ENCODE measurements at places on chromosomes 5 and 9.

DNA sequence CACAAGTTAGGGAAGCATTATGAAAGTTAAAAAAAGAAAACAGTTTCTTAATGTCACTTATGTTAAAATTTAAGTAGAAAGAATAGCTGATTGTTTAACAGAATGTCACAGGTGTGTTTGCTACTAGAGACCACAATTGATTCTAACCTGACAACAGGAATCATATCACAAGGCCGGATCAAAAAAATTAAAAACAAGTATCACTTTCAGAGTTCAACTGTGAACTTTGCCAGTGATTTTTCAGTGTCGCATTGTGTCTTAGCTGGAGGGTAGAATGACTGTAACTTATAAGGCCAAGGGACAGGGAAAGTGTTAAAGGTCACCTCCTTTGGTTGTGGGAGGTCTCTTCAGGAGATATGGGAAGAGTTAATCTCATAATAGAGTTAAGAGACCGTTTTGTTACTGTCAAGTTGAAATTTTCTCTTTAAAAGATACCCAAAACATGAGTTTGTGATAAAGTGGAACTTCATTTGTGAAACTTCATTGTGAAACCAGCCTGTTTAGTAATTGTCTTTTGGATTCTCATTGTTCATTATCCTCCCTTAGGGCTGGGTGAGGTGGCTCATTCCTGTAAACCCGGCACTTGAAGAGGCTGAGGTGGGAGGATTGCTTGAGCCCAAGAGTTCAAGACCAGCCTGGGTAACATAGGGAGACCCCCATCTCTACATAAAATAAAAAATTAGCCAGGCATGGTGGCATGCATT, 40.9 kb downstream of the CPEB4 start:
- DNase-seq, result no peak

GRCh38 chr9:136546697-136547501, 1.1 kb upstream of the NOTCH1 start:
- peak; percentile 66 for DNase-seq

DNA sequence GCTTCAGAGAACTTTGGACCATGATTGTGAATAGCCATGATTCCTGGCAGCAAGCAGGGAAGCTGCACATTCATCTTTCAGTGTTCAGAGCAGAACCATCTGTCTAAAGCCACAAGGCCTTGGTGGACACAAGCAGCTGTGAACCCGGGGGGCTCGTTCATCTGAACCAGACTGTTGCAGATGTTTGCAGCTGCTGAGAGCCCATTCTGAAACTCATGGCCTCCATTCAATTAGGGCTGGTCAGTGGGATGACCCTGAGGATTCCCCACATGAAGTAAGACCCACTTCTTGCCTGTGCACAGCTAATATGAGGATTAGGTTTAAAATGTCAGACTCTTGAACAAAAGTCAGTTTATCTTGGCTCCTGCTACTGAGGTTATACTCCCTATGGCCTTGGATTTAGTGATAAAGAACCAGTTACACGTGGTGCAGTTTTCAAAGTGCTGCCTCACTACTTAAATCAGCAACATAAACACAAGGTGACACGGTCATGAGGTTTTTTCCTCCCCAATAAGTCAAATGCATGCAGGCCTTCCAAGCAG, 109.8 kb upstream of the IFNK start:
- no peak for DNase-seq

GRCh38 chr5:35338157-35338453, 107.8 kb upstream of the PRLR start:
- no peak for DNase-seq

DNA sequence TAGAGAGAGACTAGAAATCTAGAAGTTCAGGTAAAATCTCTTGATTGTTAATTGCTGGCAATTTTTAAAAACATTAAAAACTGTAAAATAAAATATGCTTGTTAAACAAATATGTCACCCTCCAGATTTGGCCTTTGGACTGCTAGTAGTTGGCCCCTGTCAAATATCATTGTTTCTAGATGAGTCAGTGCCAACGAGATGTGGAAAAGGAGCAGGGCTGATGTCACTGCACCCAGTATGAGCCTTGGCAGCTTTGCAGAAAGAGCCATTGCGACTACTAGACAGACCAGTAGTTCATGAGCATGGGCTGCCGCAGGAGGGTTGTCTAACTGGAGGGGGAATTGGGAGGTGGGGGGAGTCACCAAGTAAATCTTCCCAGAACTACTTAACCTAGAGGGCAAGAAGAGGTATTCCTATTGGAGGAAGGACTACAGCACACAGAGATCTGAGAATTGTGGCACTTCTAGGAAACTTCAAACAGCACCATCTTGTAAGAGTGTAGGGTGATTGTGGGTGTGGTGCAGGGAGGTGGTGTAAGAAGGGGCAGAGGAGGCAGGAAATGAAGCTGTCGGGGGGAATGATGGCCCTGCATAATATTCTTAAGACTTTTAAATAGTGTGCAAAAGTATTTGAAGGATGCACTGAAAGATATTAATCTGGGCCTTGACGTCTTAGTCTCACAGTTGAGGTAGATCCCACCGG, 7.1 kb upstream of the DOCK2 start:
- no peak for DNase-seq

DNA sequence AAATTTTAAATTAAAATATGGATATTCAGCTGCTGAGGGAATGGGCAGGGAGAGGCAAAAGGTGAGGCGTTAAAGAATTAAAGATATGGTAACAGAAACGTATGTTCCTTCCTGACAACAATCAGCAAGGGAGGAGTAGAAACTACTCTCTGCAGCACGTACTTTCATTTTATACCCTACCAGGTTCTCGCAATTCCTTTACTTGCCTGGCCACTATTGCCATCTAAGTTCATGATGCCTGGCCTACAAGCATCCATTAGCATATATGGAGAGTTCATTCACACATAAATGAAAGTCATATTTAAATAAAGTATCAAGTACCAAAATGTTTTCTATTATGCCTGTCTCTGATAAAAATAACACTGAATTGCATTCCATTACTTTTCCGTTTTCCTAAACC, 125.1 kb downstream of the BNC2 start:
- DNase-seq, result no peak

DNA sequence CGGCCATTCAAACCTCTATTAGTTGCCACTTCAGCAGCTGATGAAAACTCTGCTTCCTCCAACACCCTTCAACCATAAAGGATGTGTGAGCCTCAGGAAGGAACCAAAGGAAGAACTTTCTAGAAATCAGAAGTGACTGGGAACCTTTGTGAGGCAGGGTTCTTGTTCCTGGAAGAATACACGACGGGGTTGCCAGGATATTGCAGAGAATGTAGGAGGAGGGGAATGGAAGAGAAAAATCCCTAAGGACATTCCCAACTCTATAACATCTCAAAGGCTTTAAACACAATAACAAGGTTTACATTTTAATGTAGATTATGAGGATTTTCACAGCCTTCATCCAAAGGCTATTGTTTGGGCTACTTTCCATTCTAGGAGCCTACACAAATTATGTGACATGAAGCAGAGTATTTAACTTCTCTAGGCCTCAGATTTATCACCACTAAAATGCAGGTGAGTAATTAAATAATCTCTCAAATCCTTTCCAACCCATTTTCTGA, 147.7 kb downstream of the GLIS3 start:
- no peak for DNase-seq

- DNase-seq, result peak; percentile 42
Measured at GRCh38 chr5:150184990-150185912, 4.6 kb upstream of the SLC6A7 start.

DNA sequence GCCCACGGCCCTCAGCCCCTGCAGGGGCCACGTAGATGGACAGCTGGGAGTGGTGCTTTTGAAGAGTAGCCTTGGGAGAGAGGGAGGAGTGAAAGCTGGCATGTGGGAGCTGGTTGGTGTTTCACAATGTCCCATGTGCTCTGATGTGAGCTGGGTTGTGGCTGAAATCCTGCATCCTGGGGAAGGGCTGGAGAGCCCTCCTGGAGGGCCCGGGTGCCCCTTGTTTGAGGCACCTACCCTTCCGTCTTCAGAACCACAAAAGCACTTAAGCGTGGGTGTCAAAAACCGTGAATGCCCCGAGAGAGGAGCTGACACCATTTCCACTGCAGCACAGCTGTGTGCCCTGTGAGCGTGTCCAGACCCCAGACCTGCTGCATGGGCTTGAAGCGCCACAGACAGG, 199.1 kb upstream of the ZNF618 start:
- peak; percentile 94 for DNase-seq

DNA sequence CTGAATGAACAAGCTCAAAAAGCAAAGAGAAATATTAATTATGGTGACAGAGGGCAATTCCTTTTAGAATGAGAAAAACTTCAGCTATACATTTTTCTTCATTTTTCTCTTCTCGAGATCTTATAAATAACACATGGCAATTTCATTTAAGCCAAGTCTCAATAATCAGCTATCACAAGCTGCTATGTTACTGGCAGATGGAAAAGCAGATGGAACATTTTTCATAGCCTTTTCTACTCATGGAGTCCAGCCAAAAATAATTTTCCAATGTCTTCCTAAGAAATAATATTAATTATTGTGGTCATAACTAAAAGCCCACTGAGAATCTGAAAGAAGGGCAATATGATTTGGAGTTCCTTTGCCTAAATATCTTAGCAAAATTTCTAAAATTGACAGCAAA, 35.6 kb downstream of the SKIC3 start:
- DNase-seq, result no peak

DNA sequence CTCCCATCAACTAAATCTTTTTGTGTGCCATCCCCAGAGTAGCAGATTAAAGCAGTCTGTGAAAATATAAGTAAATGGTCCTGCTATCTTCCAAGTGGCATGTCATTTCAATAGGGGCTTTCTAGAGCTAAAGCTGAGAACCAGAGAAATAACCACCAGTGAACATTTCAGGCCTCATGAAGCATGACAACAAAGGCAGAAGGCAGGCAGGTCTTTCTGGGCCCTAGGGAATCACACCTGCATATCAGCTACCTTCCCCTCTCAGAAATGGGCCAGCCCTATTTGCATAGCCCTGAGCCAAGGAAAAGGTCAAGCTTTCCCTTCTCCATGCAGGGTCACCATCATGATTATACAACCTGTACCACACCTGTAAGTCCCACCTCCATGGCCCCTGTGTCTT, 205.3 kb downstream of the DEPDC1B start:
- DNase-seq, result no peak

DNA sequence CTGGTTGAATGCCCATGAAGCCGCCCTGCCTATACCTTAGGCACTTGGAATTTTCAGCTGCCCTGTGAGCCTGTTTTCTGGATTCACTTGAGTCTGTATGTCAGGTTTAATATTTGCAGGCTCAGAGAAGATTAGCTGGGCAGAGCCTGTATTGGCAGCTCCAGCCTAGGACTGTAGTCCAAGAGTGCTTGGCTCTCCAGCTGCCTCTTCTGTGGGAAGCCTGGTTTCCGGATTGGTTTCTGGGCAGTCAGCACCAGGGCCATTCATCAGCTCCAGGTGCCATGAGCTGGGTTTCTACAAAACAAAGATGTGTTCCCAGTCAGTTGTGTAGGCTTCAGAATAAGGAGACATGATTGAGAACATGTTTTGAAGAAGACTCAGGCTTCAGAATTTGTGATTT, 90.1 kb downstream of the ARHGAP26 start:
- DNase-seq, result no peak

GRCh38 chr5:42825422-42826148, 13.9 kb upstream of the SELENOP start:
- DNase-seq, result no peak

- DNase-seq, result no peak
Measured at GRCh38 chr5:35038891-35039290, 8.9 kb downstream of the AGXT2 start.

DNA sequence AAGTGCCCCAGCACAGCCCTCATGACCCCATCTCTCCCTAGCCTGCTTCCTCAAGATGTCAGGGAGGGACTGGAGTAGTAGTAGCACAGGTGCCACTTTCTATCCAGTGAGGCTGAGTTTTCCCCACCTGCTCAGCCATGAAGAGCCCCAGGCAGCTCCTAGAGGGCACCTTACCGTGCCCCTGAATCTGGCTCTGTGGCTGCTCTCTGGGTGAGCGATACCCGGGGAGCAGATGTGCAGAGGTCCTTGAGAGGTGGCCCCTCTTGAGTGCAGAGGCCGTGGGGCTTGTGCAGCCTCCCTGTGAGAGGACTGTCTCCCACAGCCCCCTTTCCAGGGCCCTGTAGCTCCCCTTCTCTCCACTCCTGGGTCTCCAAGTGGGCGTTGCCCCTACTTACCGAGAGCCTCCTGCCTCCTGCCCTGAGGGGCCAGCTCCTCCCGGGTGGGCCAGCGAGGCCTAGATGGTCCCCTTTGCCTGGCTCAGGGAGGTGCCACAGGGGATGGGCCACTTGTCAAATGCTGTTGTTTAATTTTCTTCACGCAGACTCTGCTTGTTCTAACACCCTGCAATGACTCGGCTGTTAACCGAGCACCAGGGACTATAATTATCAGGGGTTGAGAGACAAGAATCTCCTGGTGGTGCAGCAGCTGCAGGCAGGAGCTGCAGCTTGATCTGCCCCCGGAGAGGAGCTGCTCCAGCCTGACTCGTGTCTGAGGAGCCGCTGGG, 29.6 kb upstream of the PITX1 start:
- DNase-seq, result no peak

GRCh38 chr5:98713027-98713426, 60.4 kb upstream of the RGMB start:
- no peak for DNase-seq

GRCh38 chr9:86953181-86953580, 5.9 kb upstream of the GAS1 start:
- DNase-seq, result no peak

- no peak for DNase-seq
Measured at GRCh38 chr9:37927601-37928551, 23.9 kb upstream of the SLC25A51 start.

- DNase-seq, result peak; percentile 20
Measured at GRCh38 chr5:79590396-79590999, 21.7 kb upstream of the TENT2 start.

DNA sequence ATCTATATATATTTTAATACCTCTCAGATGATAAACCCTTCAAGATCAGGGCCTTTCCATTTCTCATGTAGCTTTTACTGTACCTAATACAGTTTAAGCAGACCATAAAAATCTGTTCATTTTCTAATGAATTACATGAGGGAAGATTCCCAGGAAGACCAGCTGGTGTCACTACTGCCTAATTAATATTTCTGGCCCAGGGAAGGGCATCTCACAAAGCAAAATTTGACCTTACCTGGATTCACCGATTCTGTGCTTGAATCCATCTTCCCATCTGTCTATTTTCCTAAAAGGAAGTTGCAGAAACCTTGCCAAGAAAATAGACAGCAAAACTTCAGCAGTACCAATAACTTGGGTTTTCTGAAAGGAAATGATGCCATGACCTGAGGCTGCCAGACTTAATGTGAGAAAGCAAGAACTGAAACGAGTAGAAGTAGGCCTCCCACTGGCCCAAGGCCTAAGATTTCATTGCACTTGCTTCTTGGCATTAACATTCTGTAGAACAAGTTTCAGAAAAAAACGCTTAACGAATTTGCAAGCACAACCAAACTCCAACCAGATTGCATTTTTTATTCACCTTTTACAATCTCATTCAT, 83.0 kb upstream of the GLIS3 start:
- peak; percentile 40 for DNase-seq
